Non-pigmented ciliary epithelial cell (primary cell): ENCODE measurements at places on chromosomes 3 and 15.

DNA sequence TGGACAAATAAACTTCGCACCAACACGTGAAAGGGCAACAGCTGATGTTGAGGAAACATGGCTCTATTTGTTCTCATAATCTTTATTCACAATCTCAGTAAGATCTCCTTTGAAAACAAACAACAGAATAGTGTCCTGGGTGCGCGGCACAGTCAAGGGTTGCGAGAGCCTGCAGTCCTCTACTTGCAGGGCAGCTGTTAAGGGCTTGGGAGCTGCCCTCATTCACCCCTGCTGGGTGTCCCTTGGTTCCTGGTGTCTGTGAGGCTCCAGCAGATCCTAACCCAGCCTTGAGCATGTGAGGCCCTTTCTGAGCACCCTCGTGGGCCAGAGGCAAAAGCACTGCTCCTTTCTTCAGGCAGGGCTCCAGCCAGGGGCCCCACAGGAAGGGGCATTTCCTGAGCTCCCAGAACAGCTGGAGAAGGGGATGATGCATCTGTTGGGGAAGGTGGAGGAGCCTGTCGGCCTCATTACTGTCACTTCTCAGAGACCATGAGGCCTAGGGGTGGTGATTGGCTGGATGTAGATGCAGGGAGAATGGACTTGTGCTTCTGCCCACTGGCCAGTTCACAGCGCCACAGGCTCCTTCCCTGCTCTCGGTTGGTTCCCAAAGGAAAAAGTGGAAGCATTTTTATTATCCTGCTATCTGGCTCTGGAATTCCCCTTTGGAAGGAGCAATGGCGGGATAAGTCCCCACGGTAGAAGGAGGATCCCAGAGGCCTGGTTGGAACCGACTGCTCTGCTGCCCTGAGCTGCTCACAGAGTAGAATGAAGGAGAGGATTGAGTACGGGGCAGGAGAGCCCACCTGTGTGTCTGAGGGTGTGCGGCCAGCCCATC lies 51.9 kb upstream of the KLF13 start:
- DNase-seq: no peak

- peak; percentile 57 for DNase-seq
Measured at GRCh38 chr3:107662124-107662507, 139.4 kb downstream of the BBX start.

GRCh38 chr3:107767897-107768605 lies 245.3 kb downstream of the BBX start:
- no peak for DNase-seq

DNA sequence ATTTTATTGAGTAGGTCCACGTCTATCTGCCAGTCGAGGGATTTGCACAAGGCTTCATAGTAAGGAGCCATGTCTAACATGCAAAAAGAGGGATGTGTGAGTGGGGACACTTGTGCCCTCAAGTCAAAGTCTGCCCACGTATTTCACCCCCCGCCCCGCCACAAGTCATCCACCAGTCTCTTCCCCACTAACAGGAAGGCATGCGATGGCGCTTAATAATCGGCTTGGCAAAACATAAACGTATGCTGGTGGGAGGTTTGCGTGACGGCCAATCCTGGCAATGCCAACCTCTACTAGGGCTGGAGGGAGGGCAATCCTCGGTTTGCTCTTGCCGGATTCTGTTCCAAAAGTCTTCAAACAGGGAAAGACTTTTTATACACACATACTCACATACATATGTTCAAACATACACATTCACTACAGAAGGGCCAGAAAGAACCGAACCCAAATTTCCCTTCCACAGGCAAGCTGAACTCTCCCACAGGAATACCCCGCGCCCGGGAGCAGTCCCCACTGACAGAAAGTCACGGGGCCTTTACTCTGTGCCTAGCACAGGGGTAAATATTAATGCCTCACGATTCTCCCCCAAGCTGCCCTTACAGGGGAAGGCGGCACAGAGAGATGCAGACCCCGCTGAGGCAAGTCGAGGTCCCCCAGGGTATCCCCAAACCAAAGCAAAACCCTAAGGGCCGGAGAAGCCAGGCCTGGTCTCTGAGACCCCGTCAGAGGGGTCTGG lies 675 bp downstream of the PSMD6 start:
- no peak for DNase-seq

GRCh38 chr3:97971679-97972567 lies at the start of gene RIOX2:
Gene RIOX2, minus strand, starts transcription at chr3:97972431. Its CDS starts 4,838 bp downstream, at chr3:97967593.
- no peak for DNase-seq

- DNase-seq: peak; percentile 18
Measured at GRCh38 chr3:46566040-46566641, at the start of gene LRRC2. Gene LRRC2, minus strand, starts transcription at chr3:46566302. Its CDS starts 14,711 bp downstream, at chr3:46551591.

DNA sequence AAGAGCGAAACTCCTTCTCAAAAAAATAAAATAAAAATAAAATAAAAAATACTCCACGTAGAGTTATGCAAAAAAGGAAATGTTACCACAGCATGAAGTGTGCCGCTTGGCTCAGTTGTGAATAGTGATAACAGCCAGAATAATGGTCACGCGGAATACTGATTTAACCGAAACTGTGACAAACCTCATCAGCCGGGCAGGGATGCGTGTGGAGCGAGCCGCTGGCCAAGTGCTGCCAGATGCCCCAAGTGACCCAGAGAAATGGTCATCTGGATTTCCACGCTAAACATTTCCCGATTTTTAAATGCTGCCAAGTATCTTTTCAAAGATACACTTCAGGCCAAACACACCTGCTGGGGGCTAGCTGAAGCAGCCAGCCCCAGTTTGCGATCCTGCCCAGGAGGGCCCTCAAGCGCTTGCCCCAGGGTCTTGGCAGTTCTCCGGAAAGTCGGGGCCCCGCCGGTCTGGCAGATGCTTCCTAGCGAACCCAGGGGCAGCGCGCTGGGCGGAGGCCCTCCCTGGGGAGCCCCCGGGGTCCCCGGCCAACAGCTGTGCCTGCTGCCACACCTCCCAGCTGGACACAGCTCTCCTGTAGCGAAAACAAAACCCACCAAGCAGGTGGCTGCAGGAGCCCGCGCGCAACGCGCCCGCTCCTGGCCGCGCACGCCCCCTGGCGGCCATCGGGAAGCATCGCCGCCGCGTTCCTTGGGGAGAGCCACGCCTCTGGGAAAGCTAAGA lies 35.1 kb downstream of the CMTM6 start:
- DNase-seq: no peak

DNA sequence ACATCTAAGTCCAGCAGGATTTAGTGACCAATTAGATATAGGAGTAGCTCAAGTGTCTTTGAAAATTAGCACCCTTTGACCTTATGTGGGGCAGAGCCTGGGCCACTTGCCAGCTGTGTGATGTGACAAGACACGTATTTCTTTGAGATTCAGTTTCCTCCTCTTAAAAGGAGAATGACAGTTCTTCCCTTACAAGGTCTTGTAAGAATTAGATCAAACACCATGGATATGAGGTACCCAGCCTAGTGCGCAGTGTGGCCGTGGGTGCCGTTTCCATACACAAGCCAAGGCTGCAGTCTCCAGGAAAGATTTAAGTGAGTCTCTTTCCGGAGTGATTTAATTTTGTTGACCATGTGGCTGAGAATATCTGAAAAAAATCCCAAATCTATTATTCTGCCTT lies 46.3 kb downstream of the ARHGAP31 start:
- no peak for DNase-seq
